ENCODE measurements at places on chromosomes 16 and 17.

DNA sequence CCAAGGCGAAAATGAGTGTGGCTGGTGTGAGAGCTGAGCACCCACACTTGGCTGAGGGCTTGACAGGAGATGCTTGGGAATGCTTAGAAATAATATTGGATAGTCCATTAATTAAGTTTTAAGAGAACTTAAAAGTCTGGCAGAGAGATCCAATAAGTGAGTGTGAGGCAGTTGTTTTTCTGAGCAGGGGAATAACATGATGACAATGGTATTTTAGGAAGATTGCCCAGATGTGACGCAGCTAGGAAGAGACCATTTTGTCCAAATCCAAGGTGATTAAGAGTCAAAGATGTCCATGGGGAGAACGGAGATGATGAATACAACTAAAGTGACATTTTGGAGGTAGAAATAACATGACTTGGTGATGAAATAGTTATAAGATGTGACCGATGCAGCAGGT, 102.8 kb upstream of the AXIN2 start:
- DNase-seq = no peak

DNA sequence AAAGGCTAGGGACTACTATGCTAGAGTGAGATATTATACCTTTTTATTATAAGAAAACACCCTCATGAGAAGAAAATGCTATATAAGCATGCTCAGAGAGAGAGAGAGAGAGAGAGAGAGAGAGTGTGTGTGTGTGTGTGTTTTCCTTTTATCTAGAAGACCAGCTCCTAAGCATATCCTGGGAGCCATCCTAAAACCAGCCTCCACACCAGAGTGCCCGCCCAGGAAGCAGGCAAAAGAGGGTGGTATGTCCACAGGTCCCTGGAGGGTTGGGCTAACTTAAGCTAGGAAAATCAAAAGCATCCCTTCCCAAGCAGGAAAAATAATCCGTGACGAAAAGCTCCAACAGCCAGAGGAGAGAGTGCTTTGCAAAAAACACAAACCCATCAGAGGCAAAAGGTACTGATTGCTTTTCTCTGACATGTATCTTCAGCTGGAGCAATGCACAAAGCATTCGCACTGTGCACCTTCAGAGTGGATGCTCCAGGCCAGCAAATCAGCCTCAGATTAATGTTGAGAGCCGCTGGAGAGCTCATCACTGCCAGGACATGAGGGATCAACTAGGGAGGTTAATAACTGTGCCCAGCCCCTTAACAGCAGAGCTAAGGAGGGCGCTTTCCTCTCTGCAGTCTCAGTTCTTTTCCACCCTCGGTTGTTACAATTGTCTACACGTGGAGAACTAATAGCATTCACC, 125.1 kb downstream of the SLC39A11 start:
- DNase-seq = no peak

DNA sequence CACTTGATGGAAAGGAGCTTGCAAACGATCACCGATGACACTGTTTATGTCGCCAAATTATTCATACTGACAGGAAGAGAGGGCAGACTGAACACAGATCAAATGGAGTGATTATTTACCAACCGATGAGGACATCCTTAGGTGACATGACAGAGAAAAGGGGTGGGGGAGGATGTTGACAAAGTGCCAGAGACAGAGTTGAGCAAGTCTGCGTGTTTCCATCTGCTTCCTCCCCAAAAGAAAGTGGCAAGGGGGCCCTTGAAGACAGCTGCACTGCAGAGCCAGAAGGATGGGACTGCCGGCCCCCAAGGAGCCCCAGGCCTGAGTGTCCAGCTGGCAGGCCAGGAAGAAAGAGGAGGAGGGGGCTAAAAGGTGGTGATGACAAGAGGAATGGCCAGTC, 191.0 kb upstream of the RPL38 start:
- DNase-seq = no peak

DNA sequence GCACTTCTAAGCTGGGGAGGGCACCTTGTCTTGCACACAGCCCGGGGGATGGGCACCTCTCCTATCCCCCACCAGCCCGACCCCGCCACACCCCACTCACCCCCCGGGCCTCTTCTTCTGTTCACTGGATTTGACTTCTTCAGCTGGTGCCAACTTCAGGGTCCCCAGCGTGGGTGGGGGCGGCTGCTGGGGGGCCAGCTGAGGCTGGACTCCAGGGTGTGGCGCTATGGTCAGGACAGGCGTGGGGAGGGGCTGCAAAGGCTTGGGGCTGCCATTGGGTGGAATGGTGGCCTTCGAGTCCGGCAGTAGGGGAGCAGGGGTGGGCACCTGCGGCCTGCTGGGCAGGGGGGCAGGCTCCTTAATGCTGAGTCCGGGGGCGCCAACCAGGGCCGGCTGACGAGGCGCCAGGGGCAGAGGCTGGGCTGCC, 6.1 kb downstream of the MNT start:
- no peak for DNase-seq

DNA sequence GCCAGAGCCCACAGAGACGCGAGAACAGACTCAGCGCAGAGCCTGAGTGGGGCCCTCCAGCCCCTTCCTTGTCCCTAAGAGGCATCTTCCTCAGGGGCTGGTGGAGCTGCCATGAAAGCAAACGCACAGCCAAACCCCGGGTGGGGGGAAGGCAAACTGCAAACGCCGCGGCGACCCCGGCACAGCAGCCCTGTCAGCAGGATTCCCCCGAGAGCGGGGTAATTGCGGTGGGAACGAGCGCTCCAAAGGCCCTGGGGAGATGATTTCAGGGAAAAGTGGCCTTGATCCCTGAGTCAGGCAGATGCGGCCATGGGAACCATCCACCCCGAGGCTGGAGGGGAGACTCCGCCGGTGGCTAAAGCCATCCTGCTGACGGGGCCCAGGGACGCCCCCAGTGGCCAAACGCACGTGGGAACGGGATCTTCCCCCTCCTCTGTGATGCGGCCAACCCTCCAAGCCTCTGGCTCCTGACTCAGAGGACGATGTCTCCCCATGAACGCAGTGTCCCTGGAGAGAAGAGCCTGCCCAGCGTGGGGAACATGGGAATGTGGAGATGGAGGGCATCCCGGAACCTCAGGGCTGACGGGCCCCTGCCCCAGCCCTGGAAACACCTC, 25.1 kb downstream of the SLC7A5 start:
- DNase-seq = no peak

DNA sequence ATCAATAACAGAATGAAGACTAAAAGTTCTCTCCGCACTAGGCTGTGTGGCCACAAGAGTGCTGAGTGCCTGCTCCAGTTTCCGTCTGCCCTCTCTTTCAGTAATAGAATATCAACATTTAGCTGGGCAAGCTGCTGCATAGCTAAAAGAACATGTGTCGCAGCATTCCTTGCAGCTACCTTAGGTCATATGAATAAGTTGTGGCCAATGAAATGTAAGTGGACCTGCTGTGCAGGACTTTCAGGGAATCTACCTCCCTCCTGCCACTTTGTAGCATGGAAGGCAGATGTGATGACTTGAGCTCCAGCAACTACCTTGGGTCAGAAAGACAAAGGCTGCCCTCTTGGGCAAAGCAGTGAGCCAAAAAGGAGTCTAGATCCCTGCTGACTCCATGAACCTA, 25.4 kb downstream of the SLC39A11 start:
- no peak for DNase-seq

GRCh38 chr16:20880867-20881502, 19.2 kb downstream of the DCUN1D3 start:
- no peak for DNase-seq

GRCh38 chr17:78995761-78996451, 13.7 kb downstream of the CANT1 start:
- DNase-seq = peak; percentile 86

- no peak for DNase-seq
Measured at GRCh38 chr17:80365001-80365965, 49.7 kb upstream of the ENDOV start.

DNA sequence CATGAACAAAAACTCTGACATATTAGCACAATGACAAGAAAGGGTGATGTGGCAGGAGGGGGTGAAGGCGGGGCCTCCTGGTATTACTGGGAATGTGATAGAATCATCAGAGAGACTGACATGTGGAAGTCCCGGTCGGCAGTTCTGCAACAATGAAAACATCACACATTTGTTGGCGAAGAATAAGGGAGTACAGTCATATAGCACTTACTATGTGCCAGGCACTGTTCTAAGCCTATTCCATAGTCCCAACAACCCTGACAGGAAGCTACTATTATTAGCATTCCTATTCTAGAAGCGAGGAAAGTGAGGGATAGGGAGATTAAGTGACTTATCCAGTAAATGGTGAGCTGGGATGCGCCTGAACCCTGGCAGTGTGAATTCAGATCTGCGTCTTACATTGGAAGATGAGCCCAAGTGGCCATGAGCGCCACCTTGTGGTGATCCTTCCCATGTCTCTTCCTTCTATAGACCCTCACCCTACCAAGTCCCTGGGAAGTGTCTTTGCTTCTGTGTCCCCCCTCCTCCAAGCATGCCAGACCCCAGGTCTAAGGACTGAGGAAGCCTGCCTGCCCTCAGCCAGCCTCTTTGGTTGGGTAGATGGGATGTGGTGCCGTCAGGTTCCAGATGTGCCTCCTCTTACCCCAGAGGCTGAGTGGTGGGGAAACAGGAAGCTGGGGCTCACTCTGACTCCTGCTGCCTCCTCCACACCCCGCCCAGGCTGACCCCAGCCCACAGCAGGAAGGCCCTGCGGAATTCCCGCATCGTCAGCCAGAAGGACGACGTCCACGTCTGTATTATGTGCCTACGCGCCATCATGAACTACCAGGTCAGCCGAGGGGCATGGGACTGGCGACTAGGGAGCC, 14.0 kb downstream of the FMNL1 start:
- DNase-seq = no peak

DNA sequence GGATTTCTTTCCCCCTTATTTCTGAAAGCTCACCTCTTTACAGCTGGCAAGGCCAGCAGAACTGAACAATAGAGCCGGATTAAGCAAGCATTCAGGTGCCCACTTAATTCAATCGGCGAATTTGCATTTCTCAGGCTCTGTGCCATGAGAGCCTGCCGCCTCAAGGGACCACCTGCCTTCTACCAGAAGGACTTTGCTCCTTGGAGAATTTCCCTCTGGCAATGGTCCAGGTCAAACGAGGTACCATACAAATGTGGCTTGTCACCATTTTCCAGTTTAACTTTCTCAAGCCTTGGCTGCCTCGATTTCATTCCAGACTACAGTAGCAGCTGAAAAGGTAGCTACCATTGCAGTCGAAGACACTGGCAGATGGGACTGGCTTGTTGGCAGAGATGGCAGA, 534.0 kb downstream of the MAF start:
- no peak for DNase-seq

DNA sequence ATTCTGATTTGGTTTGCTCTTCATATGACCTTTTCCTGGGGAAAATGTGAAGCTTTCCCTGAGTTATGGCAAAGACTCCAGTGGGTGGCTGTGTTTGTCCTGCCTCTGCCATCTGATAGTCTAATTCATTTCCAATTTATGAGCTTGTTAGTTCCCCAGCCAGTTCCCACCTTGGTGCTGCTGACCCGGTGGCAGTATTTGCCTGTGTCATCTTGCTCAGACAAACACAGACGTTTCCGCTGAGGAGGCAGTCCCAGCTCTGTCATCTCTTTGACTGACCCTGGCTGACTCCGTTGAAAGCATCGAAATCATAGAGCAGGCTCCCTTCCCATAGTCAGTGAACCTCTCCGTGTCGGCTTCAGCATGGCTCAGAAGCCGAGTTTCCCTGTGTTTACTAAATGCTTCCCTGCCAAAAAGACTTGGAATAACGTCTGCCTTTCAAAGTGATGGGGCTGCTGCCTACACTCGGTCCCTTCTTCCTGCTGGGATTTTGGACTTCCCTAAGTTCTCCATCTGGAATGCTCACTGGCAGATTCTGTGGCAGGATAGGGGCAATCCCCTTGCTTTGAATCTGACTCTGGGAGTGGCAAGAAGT, 538.3 kb downstream of the NPIPA7 start:
- no peak for DNase-seq

- DNase-seq = no peak
Measured at GRCh38 chr16:67662653-67663010, 1.9 kb downstream of the PARD6A start.

DNA sequence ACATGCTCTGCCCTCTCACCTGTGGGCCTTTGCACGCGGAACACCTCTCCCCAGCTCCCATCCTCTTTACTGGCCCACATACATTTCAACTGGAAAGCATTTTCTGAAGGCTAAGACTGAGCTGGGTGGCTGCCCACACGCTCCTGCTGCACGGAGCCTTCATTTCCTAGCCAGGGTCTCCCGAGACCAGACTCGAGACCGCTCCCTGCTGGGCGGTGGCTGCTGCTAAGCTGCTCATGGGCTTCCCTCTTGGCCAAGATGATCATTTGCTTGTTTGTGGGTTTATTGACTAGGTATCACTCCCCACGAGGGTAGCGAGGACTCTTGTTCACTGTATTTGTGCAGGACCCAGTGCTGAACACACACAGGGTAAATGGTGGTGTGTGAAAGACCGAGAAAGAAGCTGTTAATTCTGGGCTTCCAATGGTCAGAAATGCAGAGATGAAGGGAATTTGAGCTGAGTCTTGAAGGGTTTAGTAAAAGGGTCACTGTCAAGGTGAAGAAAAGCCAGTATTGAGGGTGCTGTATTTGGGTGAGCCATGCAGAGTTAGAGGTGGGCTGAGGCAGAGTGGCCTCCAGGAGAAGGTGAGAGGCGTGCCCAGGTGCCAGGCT, 907 bp downstream of the TRAPPC2L start:
- peak; percentile 87 for DNase-seq

GRCh38 chr17:53749178-53749577, 73.5 kb upstream of the KIF2B start:
- DNase-seq = no peak

DNA sequence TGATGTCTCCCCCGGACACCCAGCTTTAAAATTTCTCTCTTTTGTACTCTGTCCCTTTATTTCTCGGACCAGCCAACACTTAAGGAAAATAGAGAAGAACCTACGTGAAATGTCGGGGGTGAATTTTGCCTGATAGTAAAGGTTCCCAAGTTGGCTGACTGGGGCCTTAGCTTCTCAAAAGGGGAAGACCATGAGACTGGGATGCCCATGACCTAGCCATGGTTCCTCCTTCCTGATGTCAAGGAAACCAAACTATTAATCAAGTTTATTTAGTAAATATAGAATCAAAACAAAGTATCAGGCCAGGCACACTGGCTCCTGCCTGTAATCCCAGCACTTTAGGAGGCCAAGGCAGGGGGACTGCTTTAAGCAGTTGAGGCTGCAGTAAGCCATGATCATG, 2.4 kb upstream of the EIF1 start:
- DNase-seq = no peak

DNA sequence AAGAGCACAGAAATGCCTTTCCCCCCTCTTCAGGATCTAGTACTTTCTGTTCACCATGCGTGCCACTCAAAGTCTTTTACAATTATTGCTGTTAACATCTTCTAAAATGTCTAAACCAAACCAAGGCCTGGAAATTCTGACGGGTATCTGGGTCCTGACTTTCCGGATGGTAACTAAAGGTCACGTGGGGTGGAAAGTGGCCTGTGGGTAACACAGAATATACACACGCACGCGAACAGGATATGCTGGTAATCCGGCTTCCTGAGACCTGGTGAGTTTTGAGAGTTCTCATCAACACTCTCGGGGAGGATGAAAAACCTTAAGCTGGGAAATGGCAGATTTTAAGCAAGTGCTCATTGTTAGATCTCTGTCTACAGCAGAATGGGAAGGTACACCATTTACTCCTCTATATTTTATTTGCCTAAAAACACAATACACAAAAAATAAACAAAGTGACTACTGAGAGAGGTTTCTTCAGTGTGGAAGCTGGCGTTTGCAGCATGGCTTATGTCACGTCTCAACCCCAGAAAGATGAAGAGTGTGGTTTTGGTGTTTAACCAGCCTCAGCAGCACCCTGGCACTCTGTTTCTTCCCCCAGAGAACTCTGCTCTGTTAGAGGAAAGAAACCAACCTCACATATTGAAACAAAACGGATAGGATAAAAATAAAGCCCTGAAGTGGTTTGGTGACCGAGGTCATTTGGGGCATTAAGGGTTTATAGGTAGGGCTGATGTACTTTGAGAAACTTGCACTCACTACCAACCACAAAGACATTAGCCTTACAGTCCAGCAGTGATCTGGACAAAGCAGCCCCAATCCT, 37.3 kb downstream of the SMG6 start:
- no peak for DNase-seq
